ENCODE measurements at places on chromosomes 6 and 20.

- DNase-seq, result no peak
Observed at GRCh38 chr6:77626426-77626825, 26.4 kb upstream of the MEI4 start.

DNA sequence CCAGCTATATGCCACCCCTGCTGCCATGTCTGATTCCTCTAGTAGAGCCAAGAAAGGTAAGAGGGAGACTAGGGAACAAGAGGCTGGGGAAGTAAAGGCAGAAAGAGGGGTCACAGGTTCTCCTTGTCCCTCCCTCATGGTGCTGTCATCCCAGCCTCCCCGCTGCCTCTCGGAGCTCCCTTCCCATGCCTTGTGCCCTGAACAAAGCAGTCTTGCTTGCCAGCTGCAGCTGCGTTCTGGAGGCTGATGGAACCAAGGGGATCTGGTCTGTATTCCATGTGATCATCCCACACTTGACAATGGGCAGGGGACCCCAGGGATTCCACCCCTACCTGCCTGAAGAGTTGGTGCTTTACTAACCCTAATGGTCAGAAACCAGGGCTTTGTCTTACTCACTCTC lies 61.4 kb downstream of the DAAM2 start:
- no peak for DNase-seq

DNA sequence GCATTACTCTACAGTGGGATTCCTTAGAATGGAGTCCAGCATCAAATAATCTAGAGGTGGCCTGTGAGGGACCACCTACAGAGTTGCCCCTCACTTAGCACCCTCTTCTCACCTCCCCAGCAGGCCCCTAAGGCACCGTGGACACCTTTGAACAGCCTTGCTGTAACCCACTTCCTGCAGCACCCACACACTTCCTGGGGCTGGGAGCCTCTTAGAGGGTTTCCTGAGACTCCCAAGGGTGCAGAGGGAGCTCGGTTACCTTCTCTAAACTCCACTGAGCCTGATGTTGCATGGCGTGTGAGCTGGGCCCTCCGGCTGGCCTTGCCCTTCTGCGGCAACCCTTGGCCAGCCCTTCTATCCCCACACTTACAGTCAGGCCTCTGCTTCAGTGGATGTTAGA lies 7.3 kb upstream of the SIRPG start:
- no peak for DNase-seq

DNA sequence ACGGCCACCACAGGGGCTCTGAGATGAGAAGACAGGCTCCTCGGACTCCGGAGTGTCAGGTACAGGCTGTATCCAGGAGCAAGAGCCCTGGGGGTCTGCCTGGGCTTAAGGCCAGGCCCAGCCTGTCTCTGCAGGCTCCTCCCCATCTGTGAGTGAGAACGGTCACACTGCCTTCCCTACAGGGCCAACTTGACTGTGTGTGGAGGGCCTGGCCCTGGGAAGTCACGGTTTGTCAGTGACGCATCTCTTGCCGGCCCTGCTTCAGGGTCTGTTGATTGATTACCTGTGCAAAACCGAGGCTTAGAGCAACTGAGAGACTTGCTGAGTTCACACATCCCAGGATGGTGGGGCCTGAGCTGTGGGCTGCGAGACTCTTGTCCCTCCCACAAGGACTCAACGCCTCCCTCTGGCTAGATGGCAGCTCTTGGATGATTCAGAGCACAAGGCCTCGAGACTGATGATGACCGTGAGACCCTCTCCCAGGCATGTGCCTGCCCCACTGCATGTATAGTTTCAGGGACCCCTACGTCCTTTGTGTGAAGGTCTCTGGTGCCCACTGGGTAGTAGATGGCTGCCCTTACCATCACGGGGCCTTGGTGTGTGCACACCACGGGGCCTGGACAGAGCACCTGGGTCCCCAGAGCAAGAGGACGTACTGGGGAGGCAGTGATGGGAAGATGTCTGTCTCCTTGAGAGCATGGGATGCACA lies 5.9 kb downstream of the RBM38 start:
- no peak for DNase-seq

DNA sequence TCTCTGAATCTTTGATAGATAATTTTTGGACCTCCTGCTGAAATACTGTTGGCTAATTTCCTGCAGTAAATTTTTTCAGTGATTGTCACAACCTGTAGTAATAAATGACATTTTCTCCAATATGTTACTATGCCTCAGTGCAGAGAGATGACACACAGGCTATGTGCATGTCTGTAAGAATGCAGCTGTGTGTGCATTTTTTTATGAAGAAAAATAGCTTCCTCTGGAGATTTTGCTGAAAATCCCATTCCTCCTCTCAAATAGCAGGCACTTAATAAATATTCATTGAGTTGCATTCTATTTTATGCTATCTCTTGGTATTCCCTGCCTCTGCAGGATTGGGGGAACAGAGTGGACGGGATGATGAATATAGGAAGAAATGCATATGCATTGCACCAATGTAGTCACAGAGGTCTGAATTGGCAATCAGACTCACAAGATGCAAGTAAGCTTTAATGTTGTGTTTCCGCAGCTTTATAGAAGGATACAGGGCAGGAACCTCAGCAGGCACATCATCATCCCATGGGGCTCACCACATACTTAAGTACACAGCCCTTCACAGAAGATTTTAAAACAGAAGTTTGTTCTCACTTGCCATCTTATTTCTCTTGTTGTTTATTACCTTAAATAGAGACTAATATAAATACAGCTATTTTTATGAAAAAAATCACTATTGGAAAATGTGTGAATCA lies 474.7 kb downstream of the EPM2A start:
- no peak for DNase-seq

DNA sequence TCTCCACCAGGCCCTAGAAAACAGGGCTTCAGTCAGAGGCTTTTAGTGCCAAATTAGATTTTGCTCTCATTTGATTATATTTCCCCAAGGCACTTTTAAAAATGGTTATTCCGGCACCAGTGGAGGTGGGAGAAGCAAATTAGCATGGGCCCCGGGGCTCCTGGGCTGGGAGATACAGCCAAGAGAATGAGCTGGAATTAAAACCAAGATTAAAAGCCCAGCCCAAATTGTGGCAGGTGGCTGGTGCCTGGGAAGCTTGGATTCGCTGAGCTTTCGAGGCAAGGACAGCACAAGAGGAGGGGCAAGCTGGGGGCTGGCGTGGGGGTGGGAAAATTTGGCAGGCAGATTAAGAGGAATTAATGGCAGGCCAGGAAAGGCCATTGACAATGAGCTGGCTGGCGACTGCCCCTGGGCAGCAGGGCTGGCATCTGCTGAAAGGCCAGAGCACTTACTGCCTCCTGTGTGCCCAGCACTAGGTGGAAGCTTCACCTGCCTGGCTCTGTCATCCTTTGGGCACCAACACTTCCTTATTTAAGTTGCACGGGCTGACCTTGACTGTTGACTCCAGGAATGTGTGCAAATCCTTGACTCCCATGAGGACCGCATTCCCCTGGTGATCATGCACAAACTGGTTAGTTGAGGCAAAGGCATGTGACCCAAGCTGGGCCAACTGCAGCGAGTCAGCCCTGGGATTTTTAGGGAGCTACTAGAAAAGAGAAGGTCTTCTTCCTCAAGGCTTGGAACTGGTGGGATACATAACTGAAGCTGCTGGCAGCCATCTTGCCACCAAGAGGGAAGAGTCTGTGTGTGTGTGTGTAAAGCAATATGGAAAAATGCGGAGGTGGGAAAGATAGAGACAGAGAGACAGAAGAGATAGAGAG lies 76.1 kb downstream of the SULF2 start:
- no peak for DNase-seq

DNA sequence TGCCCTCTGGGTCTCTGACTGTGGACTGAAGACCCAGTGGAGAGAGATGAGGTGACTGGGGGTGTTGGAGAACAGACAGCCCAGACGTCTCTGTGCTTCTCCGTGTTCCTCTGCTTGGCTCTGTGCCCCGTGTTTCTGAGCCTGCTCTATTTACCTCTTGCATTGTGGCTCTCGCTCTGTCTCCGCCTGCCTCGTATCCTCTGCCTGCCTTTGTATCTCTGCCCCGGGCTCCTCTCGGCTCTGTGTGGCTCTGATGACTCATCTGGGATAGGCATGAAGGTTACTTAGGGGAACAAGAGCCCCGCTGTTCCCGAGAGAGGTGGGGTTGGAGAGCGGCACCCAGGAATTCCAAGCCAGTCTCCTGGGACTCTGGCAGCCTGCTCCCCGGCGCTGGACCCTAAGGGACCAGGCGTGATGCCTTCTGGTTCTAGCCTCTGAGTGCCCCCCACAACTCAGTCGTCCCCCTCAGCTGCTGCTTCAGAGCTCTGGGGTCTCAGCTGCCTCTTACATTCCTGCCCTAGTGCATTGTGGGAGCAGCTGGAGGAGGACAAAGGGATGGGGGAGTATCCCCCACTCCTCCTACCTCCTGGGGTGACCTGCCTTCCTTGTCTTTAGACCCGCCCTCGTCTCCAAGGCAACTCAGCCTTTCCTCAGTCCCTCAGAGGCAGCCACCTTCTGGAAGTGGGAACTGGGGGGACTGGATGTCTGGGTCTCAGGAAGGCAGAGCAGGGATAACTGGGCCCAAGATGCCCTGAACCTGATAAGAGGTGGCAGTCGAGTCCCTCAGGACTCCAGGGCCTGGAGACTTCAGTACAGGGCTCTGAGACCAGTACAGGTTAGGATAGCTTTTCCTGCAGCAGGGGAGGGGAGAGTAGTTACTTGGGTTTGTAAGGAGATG lies 1.9 kb downstream of the DDR1 start:
- DNase-seq, result no peak

DNA sequence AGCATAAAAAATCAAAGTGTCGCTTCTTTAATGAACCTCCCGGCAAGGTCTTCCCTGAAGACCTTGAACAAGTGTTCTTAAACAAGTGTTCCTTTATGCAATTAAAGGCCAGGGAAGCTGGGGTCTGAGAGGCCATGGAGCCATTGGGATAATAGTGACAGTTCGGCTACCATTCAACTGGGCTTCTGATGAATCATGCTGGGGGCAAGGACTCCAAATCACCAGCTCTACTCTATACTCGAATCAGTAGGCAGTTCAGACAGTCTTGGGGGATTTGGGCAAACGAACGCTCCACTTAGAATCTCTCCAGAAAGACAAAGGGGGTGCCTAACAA lies 34.7 kb upstream of the EZR start:
- no peak for DNase-seq

DNA sequence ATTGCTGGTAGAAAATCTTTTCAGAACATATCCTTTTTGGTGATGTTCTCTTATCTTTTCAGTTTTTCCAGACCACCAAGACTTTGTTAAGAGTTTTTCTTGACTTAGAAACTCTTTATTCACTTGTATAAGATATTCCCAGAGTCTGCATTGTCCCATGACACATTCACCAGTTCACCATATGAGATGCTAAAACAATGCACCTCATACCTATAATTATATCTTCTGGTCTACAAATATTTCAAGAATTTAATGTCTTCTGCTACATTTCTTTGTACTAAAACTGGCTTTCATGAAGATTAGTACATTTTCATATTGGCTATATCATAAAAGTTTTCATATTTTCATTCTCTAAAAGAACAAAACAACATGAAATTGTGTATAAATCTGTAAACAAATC lies 111.3 kb downstream of the ADGRG6 start:
- DNase-seq, result no peak

- DNase-seq, result no peak
Observed at GRCh38 chr20:15767586-15767985, 805.7 kb downstream of the KIF16B start.

GRCh38 chr6:83708970-83709747 lies at the start of gene SNAP91:
Gene SNAP91, minus strand, starts transcription at chr6:83709101. Its CDS starts 1,174 bp downstream, at chr6:83707927.
- DNase-seq, result no peak

GRCh38 chr6:47237196-47237595 lies 72.5 kb downstream of the TNFRSF21 start:
- no peak for DNase-seq

GRCh38 chr6:98880486-98880885 lies 46.1 kb downstream of the POU3F2 start:
- DNase-seq, result no peak

GRCh38 chr6:103280417-103280816 lies 1579.3 kb downstream of the HACE1 start:
- DNase-seq, result no peak

DNA sequence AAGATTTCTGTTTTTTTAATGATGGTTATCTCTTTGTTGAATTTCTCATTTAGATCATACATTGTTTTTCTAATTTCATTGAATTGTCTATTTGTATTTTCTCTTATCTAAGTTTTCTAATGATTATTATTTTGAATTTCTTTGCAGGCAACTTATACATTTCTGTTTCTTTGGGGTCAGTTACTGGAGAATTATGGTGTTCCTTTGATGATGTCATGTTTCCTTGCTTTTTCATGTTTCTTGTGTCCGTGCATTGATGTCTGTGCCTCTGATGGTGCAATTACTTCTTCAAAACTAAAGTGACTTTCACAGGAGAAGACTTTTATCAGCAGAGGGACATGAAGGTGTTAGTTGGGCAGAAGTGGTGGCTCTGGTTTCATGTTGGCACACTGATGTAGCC lies 270.7 kb upstream of the MOCS1 start:
- no peak for DNase-seq

- no peak for DNase-seq
Observed at GRCh38 chr6:38080360-38080759, 260.8 kb downstream of the ZFAND3 start.

DNA sequence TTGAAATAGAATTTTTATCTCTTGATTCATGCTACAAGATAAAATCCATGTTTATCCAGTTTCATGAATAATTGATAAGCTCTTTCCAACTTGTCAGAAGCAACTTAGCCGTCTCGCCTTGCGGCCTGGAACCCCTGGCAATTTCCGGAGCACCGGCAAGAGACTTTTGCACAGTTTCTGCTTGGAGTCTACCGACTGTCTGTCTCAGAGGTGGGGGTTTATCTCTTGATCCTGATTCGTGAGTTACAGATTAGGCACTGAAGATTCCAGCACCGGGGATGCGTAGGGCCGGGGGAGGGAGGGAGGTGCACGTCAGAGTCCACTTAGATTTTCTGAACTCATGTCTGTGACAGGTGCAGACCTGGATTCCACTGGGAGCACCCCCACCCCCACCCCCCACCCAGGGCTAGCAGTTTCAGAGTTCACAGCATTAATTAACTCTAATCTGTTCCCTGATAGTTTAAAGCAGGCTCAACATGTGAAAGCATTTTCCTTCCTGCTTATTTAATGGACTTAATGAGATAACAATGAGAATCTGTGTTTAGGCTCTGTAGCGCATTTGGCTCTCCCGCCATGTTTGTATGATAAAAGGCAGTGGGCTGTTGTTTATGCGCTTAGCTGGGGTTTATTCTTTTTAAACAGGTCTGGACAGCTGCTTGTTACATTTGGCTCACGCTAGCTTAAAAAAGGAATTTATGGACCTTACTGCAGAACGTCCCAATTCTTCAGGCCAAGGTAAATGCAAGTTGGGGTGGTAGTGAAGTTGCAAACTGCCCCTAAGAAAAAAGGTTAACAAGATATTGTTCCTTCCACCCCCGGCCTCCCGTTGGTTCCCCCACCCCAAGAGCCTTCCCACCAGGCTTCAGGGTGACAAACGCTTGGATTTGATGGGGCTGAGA lies 8.1 kb upstream of the APCDD1L start:
- no peak for DNase-seq

DNA sequence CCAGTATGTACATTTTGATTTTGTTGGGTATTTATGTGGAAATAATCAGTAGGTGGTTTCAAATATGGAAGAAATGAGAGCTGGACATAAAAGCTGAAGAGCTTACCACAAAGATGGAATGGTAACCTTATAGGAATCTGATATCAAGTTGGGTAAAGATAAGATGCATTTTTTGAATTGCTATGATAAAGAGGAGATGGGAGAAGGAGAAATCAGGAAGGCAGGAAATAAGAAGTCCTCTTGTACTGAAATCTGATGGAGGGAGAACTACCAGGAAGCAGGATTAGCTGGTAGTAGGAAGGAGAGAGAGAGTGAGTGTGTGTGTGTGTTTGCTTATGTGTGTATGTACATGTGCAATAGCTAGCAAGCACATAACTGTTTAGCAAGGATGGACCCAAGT lies 468.4 kb downstream of the PHF3 start:
- DNase-seq, result no peak

Data from stimulated activated CD4-positive, alpha-beta T cell treated with anti-CD3 and anti-CD28 coated beads, Interleukin-2, amount 100 ng/mL, for 48 hours (primary cell).